ENCODE measurements at places on chromosomes 1 and 21.

- DNase-seq = no peak
These were observed 1.0 kb downstream of the SMYD2 start for GRCh38 chr1:214281720-214282629.

DNA sequence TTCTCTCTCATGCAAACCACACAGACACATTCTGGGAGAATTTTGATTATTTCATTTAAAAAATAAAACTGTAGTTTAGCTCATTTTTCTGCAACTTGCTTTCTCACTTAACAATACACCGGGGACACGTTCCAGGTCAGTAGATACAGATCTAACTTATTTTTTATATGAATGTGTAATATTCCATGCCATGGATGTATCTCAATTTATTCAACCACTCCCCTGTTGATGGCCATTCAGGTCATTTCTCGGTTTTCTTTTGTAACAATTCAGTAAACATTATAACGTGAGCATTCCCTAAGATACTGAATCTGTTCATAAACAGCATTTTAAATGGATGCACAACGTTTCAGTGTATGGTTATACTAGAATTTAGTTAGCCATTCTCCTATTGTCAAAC, 64.7 kb downstream of the CSMD2 start:
- DNase-seq = no peak

DNA sequence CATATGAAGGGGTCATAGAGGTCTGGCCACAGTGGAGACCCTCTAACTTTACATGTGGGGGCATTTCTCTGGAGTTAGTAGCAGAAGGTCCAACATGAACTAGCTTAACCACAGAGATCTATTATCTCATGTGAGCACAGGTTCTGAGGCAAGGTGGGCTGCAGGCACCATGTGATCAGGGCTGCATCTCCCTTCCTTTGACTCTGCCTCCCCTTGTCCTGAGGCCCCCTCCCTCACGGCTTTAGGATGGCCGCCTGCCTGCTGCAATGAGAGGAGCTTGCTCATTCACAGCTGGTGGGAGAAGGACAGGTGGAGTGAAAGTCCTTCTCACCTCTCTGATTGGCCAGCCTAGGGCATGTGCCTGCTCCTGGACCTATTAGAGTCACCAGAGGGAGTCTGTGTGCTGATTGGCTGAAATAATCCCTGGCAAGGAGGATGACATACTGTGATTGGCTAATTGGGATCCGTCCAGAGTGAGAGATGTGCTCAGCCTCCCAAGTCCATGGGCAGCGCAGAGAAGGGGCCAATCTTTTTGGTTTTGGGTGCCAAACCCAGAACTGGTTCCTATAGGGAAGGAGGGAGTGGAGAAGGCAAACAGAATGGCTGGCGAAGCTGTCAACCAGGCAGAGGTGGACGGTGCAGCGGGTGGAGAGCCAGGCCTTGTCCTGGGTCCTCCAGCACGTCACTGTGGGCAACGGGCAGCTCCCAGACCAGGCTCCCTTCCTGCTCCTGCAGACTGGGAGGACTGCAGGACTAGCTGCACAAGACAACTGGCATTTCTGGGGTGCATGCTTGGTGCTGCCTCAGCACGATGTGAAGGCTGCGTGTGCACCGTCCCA, 39.4 kb upstream of the C1orf174 start:
- DNase-seq = no peak

DNA sequence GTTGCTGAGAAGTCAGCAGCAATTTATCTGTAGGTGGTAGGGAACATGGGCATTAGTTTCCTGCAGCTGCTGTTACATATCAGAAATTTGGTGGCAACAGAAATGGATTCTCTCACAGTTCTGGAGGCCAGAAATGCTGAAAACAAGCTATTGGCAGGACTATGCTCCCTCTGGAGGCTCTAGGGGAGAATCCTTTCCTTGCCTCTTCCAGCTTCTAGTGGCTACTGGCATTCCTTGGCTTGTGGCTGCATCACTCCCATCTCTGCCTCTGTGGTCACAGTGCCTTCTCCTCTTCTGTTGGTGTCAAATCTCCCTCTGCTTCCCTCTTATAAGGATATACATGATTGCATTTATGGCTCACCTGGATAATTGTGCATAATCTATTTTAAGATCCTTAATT, 2.5 kb upstream of the SFT2D2 start:
- no peak for DNase-seq

DNA sequence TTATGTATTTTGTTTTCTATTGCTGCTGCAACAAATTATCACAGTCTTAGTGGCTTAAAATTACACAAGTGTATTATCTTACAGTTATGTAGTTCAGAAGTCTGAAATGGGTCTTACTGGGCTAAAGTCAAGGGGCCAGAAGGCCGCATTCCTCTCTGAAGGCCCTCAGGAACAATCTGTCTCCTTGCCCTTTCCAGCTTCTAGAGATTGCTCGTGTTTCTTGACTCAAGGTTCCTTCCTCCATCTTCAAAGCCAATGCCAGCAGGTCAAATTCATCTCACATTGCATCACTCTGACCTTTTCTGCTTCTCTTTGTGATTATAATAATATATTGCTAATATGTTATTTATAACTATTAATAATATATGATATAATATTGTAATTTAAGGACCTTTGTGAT, 97.1 kb downstream of the DIRAS3 start:
- no peak for DNase-seq

- DNase-seq = no peak
These were observed 25.9 kb upstream of the KCNA2 start for GRCh38 chr1:110631836-110632620.

DNA sequence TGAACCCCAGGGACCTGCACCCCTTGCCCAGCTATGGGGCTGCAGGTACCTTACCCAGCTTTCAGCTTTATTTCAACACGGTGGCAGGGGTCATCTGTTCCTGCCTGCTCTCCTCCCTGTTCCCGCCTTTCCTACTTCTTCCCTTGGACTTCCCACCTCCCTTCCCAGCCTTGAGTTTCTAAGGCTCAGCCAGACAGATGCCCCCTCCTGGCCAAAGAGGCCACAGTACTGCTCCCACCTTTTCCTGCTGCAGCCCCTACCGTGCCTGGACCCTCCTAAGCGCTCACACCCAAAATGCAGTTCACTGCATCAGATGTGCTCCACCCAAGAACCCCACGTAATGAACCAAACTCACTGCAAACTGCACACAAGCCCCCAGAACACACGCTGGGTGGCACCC, 7.7 kb downstream of the NOC2L start:
- DNase-seq = no peak

- DNase-seq = no peak
These were observed 26.8 kb downstream of the UROD start for GRCh38 chr1:45038661-45039364.

- DNase-seq = no peak
These were observed 531.8 kb upstream of the PRMT6 start for GRCh38 chr1:106524631-106525030.

DNA sequence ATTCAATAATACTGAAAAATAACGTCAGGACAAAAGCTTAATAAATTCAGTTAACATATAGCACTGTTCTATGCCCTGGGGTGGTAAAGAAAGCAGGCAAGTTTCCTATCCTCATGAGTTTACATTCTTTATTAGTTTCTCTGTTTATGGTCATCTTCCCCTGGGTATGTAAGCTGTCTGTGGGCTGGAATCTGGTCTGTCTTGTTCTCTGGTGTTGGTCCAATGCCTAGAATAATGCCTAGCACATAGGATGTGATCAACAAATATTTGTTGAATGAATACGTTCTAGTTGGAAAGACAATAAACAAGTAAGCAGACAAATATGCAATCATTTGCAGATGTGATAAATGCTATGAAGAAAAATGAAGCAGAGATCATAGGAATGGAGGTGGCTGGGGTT, 7.2 kb upstream of the IGSF3 start:
- DNase-seq = no peak

DNA sequence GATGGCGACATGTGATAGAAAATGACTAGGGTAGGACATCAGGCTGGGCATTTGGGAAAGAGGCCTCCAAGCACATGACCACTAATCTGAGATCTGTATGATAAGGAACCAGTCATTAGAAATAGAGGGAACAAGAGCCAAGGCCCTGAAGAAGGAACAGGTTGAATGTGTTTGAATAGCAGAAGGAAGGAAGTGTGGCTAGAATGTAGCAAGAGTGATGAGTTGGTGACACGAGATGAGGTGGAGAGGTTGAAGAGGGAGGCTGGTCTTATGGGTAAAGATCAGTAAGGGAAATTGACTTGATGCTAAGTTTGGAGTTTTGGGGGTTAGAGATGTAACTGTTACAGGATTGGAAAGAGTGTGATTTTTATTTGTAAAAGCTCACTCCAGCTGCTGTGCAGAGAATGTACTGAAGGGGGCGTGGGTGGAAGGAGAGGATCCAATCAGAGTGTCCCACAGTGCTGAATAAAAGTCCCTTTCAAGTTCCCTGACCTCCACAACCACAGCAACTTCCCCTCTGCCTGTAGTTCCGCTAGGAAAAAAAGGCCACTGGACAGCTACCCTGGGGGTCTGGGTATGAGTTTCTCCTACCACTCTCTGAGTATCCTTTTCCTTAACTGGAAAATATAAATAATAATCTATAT, 295.0 kb downstream of the OMA1 start:
- DNase-seq = no peak

- no peak for DNase-seq
These were observed 391.6 kb upstream of the VAMP3 start for GRCh38 chr1:7379441-7379971.

- no peak for DNase-seq
These were observed 42.4 kb downstream of the PKP1 start for GRCh38 chr1:201325678-201326060.

DNA sequence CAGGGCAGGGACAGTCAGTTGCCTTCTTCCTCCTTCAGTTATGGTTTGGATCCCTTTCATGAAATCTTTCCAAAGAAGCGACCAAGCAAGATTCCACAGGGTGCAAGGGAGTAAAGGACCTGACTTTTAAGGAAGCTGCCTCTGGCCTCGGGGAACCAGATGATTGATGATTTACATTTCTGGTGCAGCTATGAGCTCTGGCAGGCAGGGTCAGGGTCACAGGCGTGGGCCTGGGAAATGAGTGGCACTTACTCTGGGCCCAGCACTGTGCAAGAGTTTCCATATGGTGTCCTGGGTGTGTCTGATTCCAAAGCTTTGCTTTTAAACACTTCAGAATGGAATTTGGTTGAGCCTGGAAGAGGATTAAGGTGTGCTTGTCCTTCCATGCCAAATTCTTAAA, 7.2 kb upstream of the CRABP2 start:
- no peak for DNase-seq

DNA sequence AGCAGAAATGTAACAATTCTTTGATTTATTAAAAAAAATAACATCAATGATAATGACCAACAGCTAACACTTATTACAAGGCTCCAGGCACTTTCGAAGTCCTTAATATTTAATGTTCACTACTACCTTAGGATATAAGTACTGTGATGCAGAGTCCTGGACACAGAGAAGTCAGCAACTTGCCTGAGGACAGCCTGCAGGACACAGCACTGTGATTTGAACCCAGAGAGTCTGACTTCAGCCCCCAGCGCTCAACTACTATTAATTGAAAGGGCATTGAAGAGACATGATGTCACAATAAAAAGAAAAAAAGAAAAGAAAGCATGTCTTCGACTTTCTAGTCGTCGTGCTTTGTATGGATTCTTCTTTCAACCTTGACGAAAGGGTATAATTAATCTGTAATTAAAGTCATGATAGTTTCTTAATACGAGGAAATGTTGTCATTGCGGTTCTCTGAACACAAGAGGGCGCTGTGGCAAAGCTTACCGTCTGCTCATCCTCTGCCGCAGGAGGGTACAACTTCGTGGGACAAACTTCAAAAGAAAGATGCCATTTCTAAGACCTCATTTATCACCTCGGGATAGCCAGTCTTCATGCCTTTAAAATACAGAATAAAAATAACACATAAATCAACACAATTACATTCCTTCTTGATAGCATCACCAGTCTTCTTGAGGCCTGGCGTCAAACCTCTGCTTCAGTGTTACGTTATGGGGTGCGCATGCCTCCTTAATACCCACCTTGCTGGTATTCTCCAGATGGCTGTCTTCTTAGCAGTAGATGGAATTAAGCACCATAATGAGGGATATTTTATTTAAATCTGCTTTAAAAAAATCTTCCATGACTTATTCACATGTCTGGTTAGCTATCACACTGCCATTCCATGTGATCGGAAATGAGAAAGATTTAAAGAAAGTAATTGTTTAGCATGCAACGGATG, 240.1 kb downstream of the DISC1 start:
- peak; percentile 16 for DNase-seq

- DNase-seq = no peak
These were observed at the start of gene TRIM17 for GRCh38 chr1:228416217-228416933. Gene TRIM17, minus strand, starts transcription at chr1:228416861. Its CDS starts 1,789 bp downstream, at chr1:228415072.
